ENCODE measurements at places on chromosomes 16 and 17.

GRCh38 chr16:4450931-4451519, 23.4 kb downstream of the NMRAL1 start:
- no peak for DNase-seq

DNA sequence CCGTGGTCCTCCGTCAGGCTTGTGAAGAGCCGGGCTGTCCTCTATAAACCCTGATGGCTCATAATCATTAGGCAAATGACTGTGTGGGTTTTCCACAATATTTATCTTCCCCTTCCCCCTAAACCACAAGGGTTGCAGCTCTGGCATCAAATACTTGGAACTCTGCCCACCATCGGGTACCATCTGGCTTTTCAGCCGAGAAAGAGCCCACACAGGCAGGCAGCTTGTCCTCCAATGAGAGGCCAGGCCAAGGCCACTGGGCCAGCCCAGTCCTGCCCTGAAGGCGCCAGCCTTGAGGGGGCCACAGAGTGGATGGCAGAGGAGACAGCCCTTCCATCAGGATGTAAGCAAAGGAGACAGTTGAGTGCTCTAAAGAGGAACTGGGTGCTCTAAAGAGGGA, 31.8 kb upstream of the NAT9 start:
- no peak for DNase-seq

GRCh38 chr17:42193969-42194899, at the start of gene GHDC:
Gene GHDC, minus strand, starts transcription at chr17:42194494. Its CDS starts 913 bp downstream, at chr17:42193581.
- peak; percentile 94 for DNase-seq

DNA sequence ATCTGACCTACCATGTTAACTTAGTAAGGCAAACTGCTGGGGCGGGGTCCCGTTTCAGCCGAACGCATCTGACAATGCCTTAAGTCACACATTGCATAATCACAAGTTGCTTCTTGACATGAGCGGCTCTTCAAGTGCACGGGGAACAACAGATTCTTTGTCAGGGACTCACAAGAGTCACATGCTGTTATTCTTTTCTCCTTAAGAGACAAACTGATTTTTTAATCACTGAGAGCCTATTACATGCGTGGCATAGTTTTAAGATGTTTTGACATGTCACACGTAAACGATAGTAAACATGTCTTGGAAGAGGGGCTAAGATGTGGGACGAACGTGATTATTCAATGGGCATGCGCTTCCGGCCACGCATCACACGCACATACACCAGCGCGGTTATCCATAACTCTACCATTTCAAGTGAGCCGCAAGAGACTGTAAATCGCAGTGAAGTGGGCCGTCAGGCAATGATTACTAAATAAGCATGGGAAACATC, 63.4 kb downstream of the ADCY9 start:
- DNase-seq, result peak; percentile 60

- DNase-seq, result no peak
These were observed 50.5 kb downstream of the GPR139 start for GRCh38 chr16:20023190-20023589.

GRCh38 chr17:3794557-3795389, 6.2 kb downstream of the ITGAE start:
- DNase-seq, result peak; percentile 36

GRCh38 chr17:45098869-45099616, 33.3 kb downstream of the PLCD3 start:
- peak; percentile 89 for DNase-seq

DNA sequence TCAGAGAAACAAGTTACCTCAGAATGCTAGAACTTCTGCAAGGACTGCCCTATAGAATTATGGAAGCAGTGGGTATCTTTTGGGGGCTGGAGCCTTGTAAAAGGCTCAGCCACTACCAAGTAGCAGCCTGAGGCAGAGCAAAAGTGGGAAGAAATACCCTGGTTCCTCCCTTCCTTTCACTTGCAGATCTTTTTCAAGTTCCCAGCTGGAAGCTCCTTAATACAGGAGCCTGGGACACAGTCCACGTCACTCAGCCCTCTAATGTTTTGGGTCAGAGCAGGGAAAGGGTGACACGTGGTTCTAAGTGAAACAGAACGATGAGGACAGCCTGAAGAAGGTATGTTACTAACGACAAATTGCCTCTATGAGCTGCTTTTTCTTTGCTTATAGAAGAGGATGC, 93.1 kb downstream of the CNTNAP4 start:
- DNase-seq, result no peak

DNA sequence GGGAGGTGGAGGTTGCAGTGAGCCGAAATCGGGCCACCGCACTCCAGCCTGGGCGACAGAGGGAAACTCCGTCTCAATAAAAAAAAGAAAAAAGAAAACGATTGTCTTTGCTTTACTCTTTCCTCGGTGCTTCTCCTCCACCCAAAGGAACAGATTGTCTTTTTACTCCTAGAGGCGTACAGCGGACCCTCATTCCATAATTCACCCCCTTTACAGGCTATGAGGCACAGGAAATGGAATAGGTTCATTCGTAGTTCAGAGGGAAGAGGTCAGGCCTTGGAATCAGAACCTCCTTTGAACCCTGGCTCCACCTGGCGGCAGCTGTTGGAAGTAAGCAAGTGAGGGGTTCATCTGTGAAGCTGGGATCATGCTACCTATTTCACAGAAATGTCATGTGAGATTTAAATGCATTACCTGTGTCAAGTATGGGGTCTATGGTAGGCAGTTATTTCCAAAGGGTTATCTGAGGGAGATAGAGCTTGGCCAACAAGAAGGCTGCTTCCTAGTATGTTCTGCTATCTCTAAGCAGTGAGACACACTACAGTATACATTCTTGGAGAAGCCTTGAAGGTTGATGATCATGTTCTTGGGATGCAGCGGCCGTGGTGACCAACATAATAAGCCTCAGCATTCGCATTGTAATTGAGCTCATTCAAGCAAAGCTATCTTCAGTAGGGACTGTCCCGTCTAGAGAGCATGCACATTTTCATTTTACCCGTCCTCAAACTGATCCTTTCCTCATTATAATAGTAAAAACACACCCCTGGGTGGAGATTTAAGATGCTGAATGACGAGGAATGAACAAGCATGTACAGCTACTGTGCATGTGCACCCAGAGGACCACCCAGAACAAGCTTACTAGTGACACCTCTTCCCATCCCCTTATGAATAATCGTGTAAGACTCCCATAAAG, 18.7 kb upstream of the ZNF689 start:
- DNase-seq, result peak; percentile 78

DNA sequence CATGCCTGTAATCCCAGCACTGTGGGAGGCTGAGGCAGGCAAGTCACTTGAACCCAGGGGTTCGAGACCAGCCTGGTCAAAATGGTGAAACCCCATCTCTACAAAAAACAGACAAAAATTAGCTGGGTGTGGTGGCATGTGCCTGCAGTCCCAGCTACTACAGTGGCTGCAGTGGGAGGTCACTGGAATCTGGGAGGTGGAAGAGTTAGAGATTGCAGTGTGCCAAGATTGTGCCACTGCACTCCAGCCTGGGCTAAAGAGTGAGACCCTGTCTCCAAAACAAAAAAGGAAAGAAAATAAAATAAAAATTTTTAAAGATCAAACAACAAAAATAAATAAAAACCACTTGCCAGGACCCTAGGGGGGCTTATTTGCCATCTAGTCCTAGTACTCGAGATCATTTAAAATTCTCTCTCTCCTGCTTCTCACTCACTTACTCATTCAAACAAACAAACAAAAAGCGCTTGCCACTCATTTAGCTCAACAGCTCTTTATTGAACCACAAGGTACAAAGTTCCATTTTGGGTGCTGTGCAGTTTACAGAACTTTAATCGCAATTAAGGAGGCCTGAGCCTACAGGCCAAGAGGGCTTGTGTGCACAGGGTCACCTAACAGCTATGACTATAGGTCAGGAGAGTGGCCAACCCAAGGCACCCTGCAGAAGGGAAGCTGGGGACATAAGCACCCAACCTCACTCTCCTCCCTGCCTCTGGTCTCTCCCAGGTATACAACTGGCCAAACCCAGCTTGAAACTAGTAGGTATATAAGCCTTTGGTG, 4.4 kb downstream of the CHD9NB start:
- DNase-seq, result no peak

- no peak for DNase-seq
These were observed 87.1 kb upstream of the HS3ST2 start for GRCh38 chr16:22726868-22727267.

DNA sequence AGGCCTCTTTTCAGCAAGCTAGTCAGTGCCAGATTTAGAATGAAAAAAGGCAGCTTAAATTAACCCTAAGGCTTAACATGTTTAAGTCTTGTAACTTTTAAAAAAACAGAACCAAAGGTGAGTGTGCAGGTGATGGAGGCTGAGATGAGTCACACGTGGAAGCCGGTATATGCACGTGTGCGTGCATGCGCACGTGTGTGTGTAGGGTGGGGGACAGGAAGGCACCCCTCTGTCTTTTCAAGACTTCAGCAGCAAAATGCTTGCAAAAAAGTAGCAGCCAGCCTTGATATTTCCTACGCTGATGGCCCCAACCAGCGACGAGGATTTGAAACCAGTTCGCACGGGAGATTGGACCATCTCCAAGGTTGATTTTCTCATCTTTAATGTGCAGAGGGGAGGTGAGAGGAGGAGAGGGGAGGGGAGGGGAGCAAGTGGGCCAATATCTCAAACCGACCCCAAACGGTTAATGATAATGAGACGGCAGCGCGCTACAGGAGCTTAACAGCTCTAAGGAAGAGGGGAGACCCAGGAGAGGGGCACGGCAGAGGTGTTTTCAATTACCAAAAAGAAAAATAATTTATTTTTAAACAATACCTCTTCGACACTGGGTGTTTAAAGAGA, 154.7 kb downstream of the ZNF423 start:
- no peak for DNase-seq

DNA sequence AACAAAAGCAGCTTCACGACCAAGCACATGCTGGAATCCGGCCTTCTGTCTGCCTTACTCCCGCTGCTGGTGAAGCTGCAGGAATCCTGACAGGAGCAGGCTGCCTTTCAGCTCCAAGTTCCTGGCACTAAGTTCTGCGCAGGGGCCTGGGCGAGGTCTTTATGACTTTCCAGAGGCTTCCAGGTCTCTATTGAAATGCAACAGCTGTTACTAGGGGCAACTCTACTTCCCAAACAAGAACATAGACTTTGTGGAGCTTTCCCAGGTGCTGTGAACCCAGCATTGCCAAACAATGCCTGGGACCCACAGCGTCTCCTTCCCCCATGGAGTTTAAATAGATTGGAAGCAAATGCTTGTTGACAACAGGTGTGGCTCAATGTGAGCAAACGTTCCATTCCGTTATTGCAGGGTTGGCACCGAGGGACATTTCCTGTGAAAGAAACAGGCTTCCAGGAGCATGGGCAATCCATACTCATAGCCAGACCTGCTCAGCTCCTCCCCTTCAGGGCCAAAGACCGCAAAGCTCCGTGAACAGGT, 156.0 kb downstream of the CDH13 start:
- no peak for DNase-seq

- DNase-seq, result peak; percentile 89
These were observed 61.3 kb upstream of the KIFC3 start for GRCh38 chr16:57863434-57864160.

- DNase-seq, result no peak
These were observed 653.1 kb upstream of the SOX9 start for GRCh38 chr17:71467719-71468118.

- peak; percentile 54 for DNase-seq
These were observed 114.8 kb downstream of the C16orf95 start for GRCh38 chr16:87202346-87202745.

- peak; percentile 86 for DNase-seq
These were observed at the start of gene SYT17 for GRCh38 chr16:19167710-19168370. Gene SYT17, plus strand, starts transcription at chr16:19168240. Its CDS starts 407 bp downstream, at chr16:19168647.
